ENCODE measurements at places on chromosomes 1 and 21. TPM values are rescaled to one million over a fixed set of nuclear protein-coding genes. Genes with fewer than 3 reads are reported as not detected.

TNFRSF9 gene
- total RNA-seq = under 0.01 TPM

COL6A1 gene
- 822 TPM for total RNA-seq

DNM3 gene
- 2.1 TPM for total RNA-seq

LRRC53 gene
- not detected for total RNA-seq

BLACAT1 gene
- 0.22 TPM for total RNA-seq

GPA33 gene
- total RNA-seq = not detected

AMY1A gene
- total RNA-seq = not detected

KCNK1 gene
- total RNA-seq = 32.8 TPM

ERVH48-1 gene
- total RNA-seq = under 0.01 TPM

JAM2 gene
- 1.00 TPM for total RNA-seq

LRRC7 gene
- not detected for total RNA-seq

ALX3 gene
- total RNA-seq = not detected

CD84 gene
- not detected for total RNA-seq

DPT gene
- total RNA-seq = not detected

RUNX1 gene
- 24.4 TPM for total RNA-seq

RAP1A gene
- 39.3 TPM for total RNA-seq

GNG12 gene
- 145 TPM for total RNA-seq

DNAJC28 gene
- total RNA-seq = 1.1 TPM

EPHA8 gene
- total RNA-seq = not detected

SARS1 gene
- total RNA-seq = 424 TPM

HAO2 gene
- total RNA-seq = not detected

HSD11B1 gene
- 10.6 TPM for total RNA-seq

MT1HL1 gene
- not detected for total RNA-seq

RASAL2 gene
- 21.6 TPM for total RNA-seq

TRIM58 gene
- 0.66 TPM for total RNA-seq

FAM76A gene
- 16.1 TPM for total RNA-seq

SPRR2F gene
- total RNA-seq = not detected

TFF3 gene
- total RNA-seq = not detected

FAM43B gene
- total RNA-seq = under 0.01 TPM

CR1L gene
- total RNA-seq = not detected

ANKRD65 gene
- total RNA-seq = 0.87 TPM

PRAMEF2 gene
- not detected for total RNA-seq

ZFP69 gene
- 2.9 TPM for total RNA-seq

MTARC1 gene
- total RNA-seq = 2.6 TPM

SPRR2G gene
- total RNA-seq = not detected

LCE6A gene
- not detected for total RNA-seq

OR2W3 gene
- total RNA-seq = not detected

BOLA1 gene
- 12.4 TPM for total RNA-seq

LRRN2 gene
- under 0.01 TPM for total RNA-seq

SYCP1 gene
- not detected for total RNA-seq

VTCN1 gene
- total RNA-seq = not detected

KAZN gene
- total RNA-seq = 3.6 TPM

CFAP126 gene
- total RNA-seq = not detected

C1orf105 gene
- not detected for total RNA-seq

TMEM52 gene
- total RNA-seq = 0.11 TPM
